GM12878 (cell line): ENCODE measurements at places on chromosomes 7 and 10.
A peak's percentile ranks its signal among the peaks of the same experiment; 100 is the strongest.

GRCh38 chr10:101565936-101566332 lies 22.1 kb downstream of the POLL start:
- no peak for DNase-seq

DNA sequence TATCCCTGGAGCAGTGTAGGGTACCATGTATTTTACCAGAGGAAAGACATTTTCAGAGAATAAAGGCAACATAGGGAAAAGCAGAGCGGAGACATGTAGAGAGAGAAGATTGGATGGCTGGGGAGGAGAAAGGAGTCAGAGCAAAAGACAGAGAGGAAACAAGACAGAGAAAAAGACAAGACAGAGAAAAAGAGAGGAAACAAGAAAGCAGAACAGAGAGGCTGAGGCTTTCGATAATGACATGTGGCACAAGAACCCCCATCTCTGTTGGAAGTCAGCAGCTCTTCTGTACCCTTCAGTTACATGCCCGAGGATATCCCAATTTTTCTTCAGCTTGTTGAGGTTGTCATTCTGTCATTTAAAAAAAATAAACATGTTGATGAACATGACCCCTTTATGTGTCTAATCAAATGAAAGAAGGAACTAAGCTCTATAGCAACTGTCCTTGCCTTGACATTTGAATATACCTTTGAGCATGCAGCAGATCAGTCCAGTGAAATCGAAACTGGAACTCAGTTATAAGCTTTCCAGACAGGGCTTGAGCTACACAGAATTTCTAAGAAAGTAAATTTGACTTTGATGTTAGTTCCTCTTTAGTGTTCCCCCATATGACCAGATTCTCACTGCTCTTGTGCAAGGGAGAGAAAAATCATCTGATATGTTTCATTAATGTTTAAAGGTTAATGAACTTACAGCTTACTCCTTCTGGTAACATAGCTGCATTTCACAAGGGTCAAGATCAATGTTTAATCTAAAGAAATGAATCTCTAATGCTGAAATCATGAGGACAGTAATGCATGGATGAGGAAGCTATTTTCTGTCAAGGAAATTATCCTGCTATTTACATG lies 75.1 kb upstream of the SP4 start:
- peak; percentile 93 for DNase-seq

DNA sequence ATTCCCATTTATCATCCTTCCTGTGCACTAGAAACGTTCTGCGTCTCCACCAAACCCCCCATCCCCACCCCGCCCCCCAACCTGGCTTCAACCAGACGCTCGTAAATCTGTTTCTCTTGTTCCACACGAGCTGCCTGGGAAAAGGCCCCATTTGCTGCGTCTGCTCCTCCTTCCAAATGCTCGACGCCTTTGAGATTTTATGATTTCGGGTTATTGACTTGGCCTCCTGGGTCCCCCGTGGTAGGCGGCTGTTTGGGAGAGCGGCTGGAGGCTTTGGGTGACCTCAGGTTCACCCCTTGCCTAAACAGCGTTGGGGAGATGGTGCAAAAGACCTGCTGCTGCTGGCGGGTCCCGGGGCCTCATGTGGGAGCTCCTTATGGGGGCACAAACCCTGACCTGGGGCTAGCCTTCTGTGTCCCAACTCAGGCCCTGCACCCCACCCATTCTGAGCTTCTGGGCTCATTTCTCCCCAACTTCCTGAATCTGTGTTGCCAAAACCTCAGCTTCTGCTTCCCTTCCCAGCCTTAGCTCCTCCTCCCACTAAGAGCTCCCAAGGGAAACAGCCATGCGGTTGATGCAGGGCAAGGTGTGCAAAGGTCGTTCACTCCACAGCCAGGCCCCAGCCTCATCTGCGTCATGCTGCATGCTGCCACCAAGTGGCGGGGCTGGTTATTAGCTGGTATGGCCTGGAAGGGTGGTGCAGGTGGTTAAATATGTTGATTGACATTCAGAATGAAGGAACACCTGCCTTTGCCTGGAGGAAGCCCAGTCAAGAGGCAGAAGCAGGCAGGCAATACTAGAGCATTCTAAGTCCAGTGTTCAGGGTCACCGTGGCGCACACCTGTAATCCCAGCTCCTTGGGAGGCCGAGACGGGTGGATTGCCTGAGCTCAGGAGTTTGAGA lies 49.1 kb upstream of the ELN start:
- DNase-seq, result peak; percentile 45

DNA sequence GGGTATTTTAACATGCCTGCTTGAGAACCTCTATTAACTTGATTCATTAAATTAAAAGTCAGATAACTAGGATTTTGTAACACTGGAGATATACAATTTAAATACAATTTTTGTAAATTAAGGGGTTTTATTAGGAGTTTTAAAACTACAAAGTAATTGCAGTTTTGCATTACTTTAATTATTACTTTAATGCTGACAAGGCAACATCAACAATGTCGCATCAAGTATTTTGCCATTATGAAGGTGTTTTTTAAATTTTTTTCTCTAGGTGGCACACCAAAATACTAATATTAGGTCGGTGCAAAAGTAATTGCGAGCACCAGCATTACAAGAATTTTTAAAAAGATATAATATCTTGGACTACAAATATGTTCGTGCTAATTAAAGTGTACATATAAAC lies 513.4 kb downstream of the ANKRD7 start:
- no peak for DNase-seq

DNA sequence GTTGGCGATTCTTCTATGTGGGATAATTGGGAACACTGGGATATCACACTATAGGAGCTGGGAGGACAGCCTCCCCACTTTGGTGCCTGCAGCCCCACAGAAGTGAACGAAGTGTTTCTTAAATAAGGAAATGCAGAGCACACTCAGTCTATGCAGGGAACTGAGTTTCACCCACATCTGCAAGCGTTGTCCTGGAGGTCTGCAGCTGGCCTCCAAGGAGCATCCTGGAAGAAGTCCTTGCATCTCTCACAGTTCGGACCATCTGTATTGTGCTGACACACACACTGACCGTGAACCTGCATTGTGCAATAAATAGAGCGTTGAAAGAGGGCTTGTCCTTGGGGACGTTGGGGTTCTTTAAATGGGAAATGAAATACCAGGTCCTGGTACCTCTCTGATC lies 25.8 kb downstream of the LAMB4 start:
- DNase-seq, result no peak

GRCh38 chr7:80703272-80703671 lies 64.8 kb downstream of the CD36 start:
- DNase-seq, result no peak

DNA sequence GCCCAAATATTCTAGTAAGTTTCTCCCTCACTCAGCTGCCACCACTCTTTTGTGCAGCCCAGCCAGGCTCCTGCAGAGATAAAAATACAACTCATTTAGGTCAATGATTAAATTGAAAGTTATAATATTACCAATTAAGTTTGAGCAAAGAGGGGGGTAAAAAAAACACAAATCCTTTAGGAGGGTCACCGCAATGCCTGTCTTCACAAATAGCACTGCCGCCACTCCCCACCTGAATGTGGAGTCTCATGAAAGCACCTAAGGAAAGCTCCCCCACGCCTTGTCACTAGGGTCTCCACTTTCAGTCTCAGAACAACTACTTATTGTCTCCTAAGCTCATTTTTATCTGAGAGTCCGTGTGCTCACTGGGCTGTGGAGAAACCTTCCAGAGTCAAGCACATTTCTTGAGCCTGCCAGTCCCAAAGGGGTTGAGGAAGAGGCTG lies 148.7 kb downstream of the FGFR2 start:
- DNase-seq, result peak; percentile 5

GRCh38 chr10:132141076-132141475 lies 45.7 kb upstream of the DPYSL4 start:
- no peak for DNase-seq
